Smooth muscle cell of the coronary artery (primary cell): ENCODE measurements at places on chromosomes 5 and 9. TPM values are rescaled to one million over a fixed set of nuclear protein-coding genes. Genes with fewer than 3 reads are reported as not detected.

The WHRN gene
- 0.83 and 1.2 TPM in 2 replicates for total RNA-seq

The CRHBP gene
- 0.38 and 0.82 TPM in 2 replicates for total RNA-seq

The CCDC192 gene
- total RNA-seq: not detected in 2 replicates

The EIF4EBP3 gene
- 0.90 and 3.7 TPM in 2 replicates for total RNA-seq

The NMUR2 gene
- total RNA-seq: not detected in 2 replicates

The ACER2 gene
- total RNA-seq: 3.5 and 4.1 TPM in 2 replicates

The IL7R gene
- under 0.01 TPM in 1 of 2 replicates, not detected in the other for total RNA-seq

The AJM1 gene
- total RNA-seq: 0.90 and 1.6 TPM in 2 replicates

The NDST1 gene
- total RNA-seq: 23.9 and 32.5 TPM in 2 replicates

The CCIN gene
- 2.2 and 5.2 TPM in 2 replicates for total RNA-seq

The ARSI gene
- 0.83 and 2.3 TPM in 2 replicates for total RNA-seq

The C8G gene
- not detected in 2 replicates for total RNA-seq

The OBP2B gene
- not detected in 2 replicates for total RNA-seq

The RASEF gene
- 0.30 and 0.70 TPM in 2 replicates for total RNA-seq

The SAXO1 gene
- total RNA-seq: under 0.01 and 0.08 TPM in 2 replicates

The SMIM23 gene
- not detected in 2 replicates for total RNA-seq

The STK32A gene
- total RNA-seq: 0.82 and 2.0 TPM in 2 replicates

The POC5 gene
- total RNA-seq: 5.8 and 10.6 TPM in 2 replicates

The QRFP gene
- total RNA-seq: not detected in 2 replicates

The PTRH1 gene
- total RNA-seq: 13.7 and 41.3 TPM in 2 replicates

The FUBP3 gene
- 40.6 and 41.9 TPM in 2 replicates for total RNA-seq

The PCDHA5 gene
- 0.08 TPM in 1 of 2 replicates, not detected in the other for total RNA-seq

The C5 gene
- 2.2 and 3.7 TPM in 2 replicates for total RNA-seq

The MLANA gene
- total RNA-seq: not detected in 2 replicates

The GOLGA1 gene
- 3.4 and 9.8 TPM in 2 replicates for total RNA-seq

The EGFL7 gene
- 16.5 and 38.5 TPM in 2 replicates for total RNA-seq
